ENCODE measurements at places on chromosomes 1 and 21. TPM values are rescaled to one million over a fixed set of nuclear protein-coding genes. Genes with fewer than 3 reads are reported as not detected.

TTC34 gene
- total RNA-seq: 0.46 TPM

CDC20 gene
- 308 TPM for total RNA-seq

CADM3 gene
- total RNA-seq: not detected

CAPN2 gene
- 281 TPM for total RNA-seq

CCDC24 gene
- 7.3 TPM for total RNA-seq

MFAP2 gene
- total RNA-seq: 42.2 TPM

GRCh38 chr21:30408782-30409494 lies 13.1 kb downstream of the KRTAP13-1 start:
- DNase-seq: peak; percentile 20

DNA sequence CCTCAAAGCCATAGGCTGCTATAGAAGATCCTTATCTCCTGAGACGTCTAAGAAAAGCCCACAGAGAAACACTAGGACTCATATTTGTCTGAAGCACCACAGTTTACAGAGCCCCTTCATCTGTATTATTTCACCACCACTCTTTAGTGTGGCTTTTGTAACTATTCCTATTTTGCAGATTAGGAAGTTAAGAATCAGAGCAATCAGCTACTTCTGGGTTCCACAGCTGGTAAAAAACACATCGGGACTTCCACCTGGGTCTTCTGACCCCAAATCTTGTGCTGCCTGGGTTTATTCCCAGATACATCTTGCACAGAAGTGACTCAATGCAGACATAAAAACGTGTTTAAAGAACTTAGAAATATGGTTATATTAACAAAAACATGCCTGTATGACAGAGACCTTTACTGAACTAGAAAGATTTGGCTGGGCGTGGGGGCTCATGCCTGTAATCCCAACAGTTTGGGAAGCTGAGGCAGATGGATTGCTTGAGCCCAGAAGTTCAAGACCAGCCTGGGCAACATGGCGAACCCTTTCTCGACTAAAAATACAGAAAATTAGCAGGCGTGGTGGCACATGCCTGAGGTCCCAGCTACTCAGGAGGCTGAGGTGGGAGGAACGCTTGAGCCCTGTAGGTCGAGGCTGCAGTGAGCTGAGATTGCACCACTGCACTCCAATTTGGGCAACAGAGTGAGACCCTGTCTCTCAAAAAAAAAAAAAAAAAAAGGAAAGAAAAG lies 40.9 kb downstream of the ELK4 start:
- DNase-seq: no peak

DNA sequence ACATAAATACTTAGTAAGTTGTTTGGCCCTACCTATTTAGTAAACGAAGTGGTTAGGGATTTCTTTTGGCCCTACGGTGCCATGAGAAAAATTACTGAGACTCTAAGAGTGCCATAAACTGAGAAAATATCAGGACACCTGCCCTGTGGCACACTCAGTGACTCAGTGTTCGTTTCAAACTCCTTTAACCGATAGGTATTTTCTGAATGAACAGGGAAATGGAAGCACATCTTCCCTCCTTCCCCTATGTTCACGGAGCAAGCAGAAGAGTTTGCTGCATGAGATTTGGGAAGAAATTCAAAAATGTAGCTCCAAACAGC lies 134.2 kb downstream of the KAZN start:
- no peak for DNase-seq

- DNase-seq: no peak
Observed at GRCh38 chr1:12556368-12556930, 61.6 kb downstream of the DHRS3 start.

- no peak for DNase-seq
Observed at GRCh38 chr1:37553598-37553926, 531 bp downstream of the SNIP1 start.

DNA sequence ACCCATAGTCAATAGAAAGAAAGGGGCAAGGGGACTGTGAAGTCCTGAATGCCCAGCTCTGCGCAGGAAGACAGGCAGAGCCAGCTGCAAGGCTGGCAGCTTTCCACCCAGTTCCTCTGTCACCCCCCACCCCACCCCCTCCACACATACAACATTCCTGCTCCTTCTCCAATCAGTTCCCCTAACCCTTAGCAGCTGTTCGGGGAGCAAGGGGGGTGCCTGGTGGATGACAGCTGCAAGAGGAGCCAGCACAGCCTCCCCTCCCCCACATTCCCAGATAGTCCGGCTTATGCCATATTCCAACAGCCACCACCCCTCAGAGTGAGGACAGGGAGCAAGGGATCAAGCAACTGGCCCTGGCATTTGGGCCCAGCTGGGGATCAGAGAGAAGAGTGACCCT lies 9.7 kb downstream of the ARHGEF2 start:
- no peak for DNase-seq

DNA sequence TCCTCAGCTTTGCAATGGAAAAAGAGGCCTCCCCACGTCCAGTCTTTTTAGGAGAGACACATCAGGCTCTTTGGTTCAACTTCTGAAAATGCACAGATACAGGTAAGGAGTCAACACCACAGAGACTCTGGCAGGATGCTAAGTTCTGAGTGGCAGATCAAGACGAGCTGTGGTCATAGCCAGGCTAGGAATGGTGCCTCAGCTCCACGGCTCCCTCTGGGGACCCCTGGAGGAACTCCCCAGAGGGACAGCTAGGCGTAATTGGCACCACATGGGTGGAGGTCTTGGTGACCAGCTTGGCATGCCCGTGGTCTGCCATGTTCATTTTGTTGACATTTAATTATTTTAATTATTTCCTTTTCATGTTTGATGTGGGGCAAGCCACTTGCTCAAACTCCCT lies 206.1 kb downstream of the KAZN start:
- DNase-seq: no peak

GRCh38 chr1:40076895-40077312 lies 20.1 kb downstream of the PPT1 start:
- DNase-seq: no peak

GRCh38 chr1:51100264-51100880 lies 1.7 kb upstream of the C1orf185 start:
- no peak for DNase-seq
